ENCODE measurements at places on chromosomes 13 and 19.

DNA sequence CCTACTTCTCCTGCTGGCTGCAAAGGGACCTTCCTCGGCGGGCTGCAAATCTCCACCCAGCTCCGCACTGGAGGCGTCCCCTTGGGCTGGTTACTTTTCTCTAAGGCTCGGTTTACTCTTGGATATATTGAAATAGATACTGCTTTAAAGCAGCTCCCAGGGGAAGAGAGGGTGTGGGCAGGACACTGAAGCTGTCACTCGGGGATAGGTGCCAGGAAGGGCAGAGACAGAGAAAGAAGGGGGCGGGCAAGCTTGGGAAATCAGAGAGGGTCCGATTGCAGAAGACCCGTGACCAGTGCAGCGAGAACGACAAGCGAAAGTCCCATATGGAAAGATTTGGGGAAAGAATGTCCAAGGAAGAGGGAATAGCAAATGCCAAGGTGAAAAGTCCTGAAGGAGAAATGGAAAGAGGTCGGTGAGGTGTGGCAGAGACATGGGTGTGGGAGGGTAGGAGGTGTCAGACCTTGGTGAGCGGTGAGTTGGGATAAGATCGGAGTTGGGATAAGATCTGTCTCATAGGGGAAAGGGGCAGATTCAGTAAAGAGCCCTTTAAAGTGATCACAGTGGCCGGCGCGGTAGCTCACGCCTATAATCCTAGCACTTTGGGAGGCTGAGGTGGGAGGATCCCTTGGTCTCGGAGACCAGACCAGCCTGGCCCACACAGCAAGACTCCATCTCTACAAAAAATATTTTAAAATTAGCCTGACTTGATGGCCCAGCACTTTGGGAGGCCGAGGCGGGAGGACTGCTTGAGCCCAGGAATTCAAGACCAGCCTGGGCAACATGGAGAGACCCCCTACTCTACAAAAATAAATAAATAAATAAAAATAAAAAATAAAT, 618 bp downstream of the THSD8 start:
- no peak for DNase-seq

DNA sequence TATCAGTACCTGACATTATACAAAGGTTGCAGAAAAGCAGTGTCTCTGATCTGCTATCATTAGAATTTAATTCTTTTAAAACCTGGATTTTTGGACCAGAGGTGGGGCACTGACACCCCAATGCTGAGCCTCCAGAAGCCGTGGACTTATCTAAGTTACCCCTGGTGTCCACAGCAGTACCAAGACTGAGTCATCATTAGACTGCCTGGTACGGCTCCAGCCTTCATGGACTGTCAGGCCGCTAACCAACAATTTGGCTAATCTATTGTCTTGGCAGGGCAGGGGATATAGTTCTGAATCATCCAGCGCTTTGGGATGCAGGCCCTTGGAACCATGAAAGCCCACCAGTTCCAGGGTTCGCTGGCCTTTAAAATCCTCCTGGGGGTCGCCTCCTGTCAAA, 78.3 kb downstream of the TSHZ3 start:
- no peak for DNase-seq

- DNase-seq: no peak
Observed at GRCh38 chr13:96553796-96554195, 440.5 kb downstream of the OXGR1 start.

GRCh38 chr13:97108530-97108900, 113.6 kb upstream of the MBNL2 start:
- DNase-seq: no peak

DNA sequence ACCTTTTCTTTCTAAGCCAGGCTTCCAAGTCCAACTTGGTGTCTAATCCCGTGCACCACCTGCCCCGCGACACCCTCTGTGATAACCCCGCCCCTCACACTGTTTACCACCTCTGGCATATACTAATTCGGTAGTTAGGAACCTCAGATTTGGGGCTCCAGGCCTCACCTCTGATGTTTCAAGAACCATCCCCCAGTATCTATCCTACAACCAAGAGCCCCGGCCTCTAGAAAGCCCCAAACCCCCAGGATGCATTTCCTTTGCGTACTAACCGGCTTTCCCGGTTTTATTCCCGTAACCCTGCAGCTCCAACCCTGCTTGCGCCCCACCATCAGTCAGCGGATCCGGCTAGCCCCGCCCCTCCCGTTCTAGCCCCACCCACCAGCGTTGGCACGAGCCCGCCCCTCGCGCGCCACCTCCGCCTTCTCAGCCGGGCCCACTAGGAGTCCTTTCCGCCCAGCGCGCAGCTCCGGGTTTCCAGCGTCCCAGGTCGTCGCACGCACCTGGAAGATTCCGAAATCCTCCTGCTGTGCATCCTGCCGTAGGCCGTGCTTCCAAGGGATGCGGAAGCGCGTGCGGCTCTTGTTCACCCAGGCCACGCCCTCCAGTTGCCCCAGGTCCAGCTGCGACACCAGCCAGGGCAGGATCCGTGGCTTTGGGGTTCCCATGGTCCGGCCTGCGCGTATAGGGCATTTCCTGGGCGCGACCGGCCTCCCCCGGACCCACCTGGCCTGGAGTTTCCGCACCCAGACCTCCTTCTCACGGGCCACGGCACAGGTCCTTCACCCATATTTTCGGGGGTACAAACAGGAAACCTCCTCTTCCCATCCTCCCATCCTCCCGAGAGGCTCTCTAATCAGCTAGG, 1.3 kb downstream of the IRF3 start:
- DNase-seq: peak; percentile 87

DNA sequence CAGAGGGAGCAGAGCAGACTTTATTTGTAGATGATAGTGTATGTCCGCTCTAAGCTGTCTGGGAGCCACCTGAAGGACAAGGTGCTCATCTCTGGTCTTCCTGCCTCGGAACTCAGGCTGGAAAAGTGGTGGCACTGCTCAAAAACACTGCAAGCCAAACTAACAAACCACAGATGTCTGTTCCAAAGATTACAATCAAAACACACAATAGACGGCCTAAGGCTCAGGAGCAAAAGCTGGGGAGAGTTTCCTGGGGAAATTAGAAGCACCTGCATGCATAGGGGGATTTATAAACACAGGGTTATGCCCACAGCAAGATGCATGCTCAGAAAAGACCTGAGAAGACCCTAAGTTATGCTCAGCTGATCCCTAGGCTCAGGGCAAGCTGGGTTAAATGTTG, 9.4 kb upstream of the EVI5L start:
- DNase-seq: no peak

GRCh38 chr13:60335531-60335930, 61.5 kb upstream of the TDRD3 start:
- peak; percentile 12 for DNase-seq

- DNase-seq: no peak
Observed at GRCh38 chr19:3775374-3775711, 3.3 kb upstream of the RAX2 start.

- DNase-seq: no peak
Observed at GRCh38 chr13:69180034-69180433, 927.6 kb upstream of the ATXN8OS start.

DNA sequence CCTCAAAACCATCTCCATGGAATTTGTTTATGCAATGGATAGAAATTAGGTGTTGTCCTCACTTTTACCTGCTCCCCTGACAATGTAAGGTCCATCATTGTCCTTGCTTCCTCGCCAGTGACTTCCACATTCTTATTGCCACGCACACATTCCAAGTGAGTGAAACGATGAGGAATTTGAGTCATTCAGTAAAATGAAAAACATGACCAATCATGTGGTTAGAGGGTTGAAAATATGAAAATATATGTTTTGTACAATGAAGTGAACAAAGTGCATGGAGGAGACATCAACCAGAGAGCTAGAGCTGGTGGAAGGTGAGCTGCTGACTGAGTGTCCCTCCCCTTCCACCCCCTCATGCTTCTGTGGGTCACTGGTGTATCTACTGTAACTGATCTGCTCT, 91.7 kb downstream of the ATP8A2 start:
- no peak for DNase-seq

DNA sequence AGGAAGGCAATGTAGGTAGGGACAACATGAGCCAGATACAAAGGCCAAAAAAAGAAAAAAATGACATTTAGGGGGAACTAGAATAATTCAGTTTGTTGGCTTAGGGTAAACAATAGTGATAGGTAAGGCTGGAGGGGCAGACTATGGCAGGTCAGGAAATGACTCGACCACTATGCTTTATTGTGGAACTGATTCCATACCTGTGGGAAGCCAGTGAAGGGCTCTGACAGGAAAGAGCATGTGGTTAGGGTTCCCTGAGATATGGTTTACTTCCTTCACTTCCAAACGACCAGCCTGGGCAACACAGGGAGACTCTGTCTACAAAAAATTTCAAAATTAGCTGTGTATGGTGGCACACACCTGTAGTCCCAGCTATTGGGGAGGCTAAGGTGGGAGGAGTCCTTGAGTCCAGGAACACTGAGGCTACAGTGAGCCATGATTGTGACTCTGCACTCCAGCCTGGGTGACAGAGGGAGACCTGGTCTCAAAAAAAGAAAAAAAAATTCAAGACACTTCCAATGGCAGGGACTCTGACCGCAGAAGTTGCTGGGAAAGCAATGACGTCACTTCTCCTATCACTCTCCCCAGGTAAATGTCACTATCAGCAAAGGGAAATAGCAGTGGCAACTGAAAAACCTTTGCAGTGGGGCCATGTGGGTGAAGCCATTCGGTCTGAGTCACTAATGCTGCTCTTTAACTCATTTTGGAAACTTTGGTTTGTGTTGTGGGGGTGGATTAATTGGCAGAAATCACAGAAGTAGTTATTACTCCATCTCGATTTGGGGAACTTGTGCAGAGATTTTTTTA, 192.8 kb upstream of the TSC22D1 start:
- DNase-seq: no peak

GRCh38 chr13:99690426-99691174, 189.3 kb downstream of the TM9SF2 start:
- no peak for DNase-seq

DNA sequence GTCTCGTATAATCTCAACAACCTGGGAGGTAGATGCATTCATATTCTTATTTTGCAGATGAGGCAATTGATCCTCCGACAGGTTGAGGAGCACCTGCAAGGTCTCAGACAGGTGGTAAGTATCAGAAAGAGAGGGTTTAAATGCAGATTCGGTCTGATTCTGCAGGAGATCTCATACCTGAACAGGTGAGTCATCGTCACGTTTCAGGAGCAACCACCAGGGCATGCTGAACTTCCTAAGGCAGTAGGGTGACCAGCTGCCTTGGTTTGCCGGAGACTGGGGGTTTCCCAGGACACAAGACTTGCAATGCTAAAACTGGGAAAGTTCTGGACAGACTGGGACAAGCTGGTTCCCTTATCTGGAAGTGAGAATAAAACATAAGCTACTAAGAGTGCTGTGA, 68.8 kb upstream of the TSHZ3 start:
- no peak for DNase-seq

- DNase-seq: peak; percentile 14
Observed at GRCh38 chr13:110683203-110683883, 22.6 kb downstream of the CARS2 start.

GRCh38 chr19:49672131-49672919, 4.7 kb upstream of the PRMT1 start:
- peak; percentile 70 for DNase-seq

DNA sequence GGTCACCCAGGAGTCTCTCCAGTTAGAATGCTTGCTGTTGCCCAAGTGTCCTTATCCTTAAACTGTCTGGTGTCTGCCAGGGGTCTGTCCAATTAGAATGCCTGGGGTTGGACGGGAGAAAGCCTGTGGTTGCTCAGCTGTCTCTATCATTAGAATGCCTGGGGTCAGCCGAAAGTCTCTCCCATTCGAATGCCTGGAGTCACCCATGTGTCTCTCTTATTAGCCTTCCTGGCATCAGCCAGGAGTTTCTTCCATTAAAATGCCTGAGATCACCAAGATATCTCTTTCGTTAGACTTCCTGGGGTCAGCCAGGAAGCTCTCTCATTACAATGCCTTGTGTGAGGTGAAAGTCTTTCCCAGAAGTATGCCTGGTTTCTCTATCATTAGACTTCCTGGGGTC, 1521.0 kb downstream of the UQCRFS1 start:
- no peak for DNase-seq

- DNase-seq: no peak
Observed at GRCh38 chr13:39406688-39407087, 196.3 kb downstream of the LHFPL6 start.

DNA sequence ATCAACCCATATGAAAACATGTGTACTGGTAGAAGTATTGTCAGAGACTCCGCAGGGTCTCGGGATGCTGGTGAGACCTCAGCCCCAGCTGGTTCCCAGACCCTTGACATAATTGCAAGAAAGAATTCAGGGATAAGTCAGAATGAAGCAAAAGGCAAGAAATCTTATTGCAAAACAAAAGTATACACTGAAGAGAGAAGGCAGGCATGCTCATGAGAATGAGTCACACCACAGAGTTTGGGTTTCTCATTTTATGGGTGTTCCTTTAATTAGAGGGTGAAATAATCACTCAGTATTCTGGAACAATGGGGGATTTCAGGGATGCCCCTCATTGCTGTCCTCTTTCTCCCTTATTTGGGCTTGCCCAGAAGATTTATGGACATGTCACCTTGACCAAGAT, 1423.8 kb upstream of the MIR17HG start:
- DNase-seq: no peak

GRCh38 chr13:47100214-47100853, 203.5 kb upstream of the HTR2A start:
- no peak for DNase-seq

GRCh38 chr19:3979674-3980352, 5.5 kb downstream of the EEF2 start:
- DNase-seq: no peak

DNA sequence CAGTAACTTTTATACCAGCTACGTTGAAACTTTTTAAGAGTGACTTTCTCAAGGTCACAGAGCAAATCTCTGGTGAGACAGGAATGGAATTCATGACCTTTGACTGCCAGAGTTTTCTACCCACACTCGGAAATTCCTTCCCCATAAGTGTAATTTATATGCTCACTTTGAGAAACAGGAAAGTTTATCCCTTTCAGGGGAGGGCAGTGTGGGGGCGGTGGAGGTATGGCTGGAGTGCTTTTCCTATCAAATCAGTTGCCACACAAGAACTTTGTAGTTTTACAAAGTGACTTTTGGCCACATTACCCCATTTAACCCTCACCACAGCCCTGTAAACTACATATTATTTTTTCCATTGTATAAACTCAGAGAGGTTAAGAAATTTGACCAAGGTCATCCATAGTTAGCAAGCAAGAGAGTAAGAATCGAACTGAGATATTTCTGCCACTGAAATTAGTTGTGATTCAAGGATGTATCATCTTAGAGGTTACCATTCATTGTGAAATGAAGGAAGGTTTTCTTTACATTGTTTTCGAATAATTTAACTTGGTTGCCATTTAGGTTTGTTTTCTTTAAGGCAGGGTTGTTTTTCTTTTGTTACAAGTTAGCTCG, 5.9 kb downstream of the KLF12 start:
- no peak for DNase-seq

- no peak for DNase-seq
Observed at GRCh38 chr19:41929536-41930071, 1.4 kb upstream of the ERFL start.

- DNase-seq: no peak
Observed at GRCh38 chr19:3672575-3672948, 27.7 kb downstream of the PIP5K1C start.

- DNase-seq: peak; percentile 15
Observed at GRCh38 chr13:36981156-36981743, 17.9 kb downstream of the ALG5 start.

Measured in NCI-H1105 (cell line).